ENCODE measurements at places on chromosomes 6 and 20.
A peak's percentile ranks its signal among the peaks of the same experiment; 100 is the strongest.

GRCh38 chr6:146544616-146545182 lies 1.1 kb downstream of the RAB32 start:
- peak; percentile 48 for DNase-seq

DNA sequence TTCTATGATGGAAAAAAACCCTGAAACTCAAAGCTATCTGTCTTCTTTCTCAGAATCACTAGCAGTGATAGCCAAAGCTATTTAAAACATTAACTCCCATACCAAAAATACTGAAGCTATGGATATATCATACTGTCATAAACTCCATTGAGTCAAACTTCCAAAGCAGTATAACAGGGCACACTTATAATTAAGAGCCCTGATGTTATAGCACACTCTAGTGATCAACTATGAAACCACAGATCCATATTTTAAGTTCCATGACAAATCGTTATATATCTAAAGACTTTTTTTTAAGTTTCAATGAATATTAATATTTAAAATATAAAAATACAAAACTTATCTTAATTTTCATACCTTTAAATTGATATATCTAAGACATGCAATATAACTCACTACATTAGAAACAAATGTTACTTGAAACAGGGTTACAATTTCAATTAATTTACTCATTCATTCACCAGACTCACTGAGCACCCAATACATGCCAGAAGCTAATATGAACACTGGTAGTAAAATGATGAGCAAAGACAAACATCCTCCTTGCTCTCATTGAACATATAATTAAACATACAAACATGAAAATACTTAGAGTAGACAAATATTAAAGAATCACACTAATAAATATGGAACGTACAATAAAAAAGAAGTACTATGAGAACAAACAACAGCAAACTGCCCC lies 69.3 kb downstream of the IBTK start:
- DNase-seq, result peak; percentile 15

- peak; percentile 86 for DNase-seq
These were observed 12.1 kb upstream of the HINT3 start for GRCh38 chr6:125944434-125944816.

DNA sequence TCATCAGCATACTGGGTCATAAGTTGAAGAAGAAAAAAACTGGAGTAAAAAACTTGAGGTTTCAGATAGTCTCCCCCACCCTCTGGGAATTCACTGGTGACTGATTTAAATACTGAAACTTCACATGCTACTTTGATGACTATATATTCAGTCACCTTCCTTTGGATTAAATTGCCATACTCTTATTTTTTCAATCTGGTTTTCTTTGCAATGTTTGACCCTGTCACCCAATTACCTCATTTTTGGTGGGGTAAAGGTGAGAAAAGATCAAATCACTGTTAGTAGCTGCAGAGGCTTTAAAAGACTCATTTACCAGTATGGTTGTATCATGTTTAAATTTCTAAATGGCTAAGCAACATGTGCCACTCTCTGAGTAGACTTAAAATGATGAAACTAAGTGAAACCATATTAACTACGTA lies 862.7 kb upstream of the FLRT3 start:
- no peak for DNase-seq

- DNase-seq, result peak; percentile 80
These were observed 97.5 kb downstream of the CDH26 start for GRCh38 chr20:60055740-60056139.
